T-helper 17 cell (primary cell): ENCODE measurements at places on chromosomes 1 and 21. TPM values are rescaled to one million over a fixed set of nuclear protein-coding genes. Genes with fewer than 3 reads are reported as not detected.

GRCh38 chr1:147752511-147752910 is 7.9 kb downstream of the GJA5 start:
- peaks cover 7% of the 10 kb centered on the region for H3K4me1 ChIP-seq
- no peak overlapping the region for H3K27ac ChIP-seq
- H3K27me3 ChIP-seq = peaks cover 4% of the 10 kb centered on the region
- no peak overlapping the region for H3K4me3 ChIP-seq
- H3K36me3 ChIP-seq = no peaks in the 10 kb centered on the region
- no peak for DNase-seq

- H3K27ac ChIP-seq = no peak overlapping the region
- no peak for DNase-seq
- H3K36me3 ChIP-seq = peaks cover 4% of the 10 kb centered on the region
- H3K4me1 ChIP-seq = peaks cover 10% of the 10 kb centered on the region
- no peak overlapping the region for H3K4me3 ChIP-seq
These were observed 43.5 kb downstream of the MAST2 start for GRCh38 chr1:45846931-45847330.

DNA sequence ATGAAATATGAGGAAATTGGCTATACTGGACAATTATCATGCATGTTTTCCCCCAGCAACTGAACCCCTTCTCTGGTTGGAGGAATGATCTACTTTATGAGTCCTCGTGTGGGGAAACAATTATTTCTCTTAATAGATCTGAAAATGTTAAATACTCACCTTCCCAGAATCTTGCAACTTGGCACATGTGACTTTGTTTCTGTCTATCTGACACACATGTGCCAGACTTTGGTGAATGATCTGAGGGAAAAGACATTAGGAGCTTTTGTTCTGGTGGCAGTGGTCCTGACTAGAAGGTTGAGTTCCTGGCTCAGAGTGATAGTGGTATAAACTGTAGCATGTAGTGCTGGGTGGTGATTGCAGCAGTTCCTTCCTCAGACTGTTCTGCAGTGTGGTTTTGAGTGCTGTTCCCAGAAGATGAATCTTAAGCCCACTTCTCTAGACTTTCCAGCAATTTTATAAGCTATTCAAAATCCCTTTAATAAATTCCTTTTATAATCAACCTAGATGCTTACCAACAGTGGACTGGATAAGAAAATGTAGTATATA is 59.3 kb upstream of the B3GALNT2 start:
- peaks cover 17% of the 10 kb centered on the region for H3K27me3 ChIP-seq
- no peak for DNase-seq
- no peaks in the 10 kb centered on the region for H3K36me3 ChIP-seq
- H3K4me1 ChIP-seq = peaks cover 7% of the 10 kb centered on the region
- no peak overlapping the region for H3K27ac ChIP-seq

DNA sequence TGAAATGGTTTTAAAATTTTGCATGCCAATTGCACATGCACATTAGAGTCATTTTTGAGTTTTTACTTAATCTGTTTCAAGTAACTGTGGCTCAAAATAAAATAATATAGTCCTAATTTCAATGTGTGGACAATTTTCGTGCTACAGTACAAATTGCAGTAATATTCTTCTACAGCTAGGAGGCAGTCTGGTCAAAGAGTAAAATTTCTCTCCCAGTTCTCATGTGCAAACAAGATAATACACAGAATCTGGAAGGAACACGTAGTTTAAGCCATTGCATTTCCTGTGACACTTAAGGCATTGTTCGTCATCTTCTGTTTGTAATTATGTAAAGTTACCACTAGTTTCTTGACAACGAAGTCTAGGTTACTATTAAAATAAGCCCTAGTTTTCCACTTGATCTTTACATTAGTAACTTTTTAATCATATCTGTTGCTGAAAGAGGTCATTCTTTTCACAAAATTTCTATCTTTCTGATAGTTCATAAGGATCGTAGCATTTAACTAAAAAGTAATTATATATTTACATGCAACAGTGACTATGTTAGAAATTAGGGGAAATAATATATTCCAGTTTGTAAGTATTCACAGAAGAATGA is 28.9 kb downstream of the ODR4 start:
- peak overlapping the region; percentile 16 for H3K27ac ChIP-seq
- no peak overlapping the region for H3K4me3 ChIP-seq
- H3K4me1 ChIP-seq = peaks cover 5% of the 10 kb centered on the region
- DNase-seq = no peak
- H3K36me3 ChIP-seq = peaks cover 13% of the 10 kb centered on the region

- peaks cover 4% of the 10 kb centered on the region for H3K4me1 ChIP-seq
- no peak for DNase-seq
- peaks cover 4% of the 10 kb centered on the region for H3K27me3 ChIP-seq
- H3K27ac ChIP-seq = no peak overlapping the region
- H3K36me3 ChIP-seq = no peaks in the 10 kb centered on the region
These were observed 65.7 kb downstream of the ST6GALNAC3 start for GRCh38 chr1:76140227-76140626.

- H3K27me3 ChIP-seq = peaks cover 13% of the 10 kb centered on the region
- H3K4me1 ChIP-seq = no peaks in the 10 kb centered on the region
- no peaks in the 10 kb centered on the region for H3K36me3 ChIP-seq
- DNase-seq = no peak
These were observed 14.6 kb downstream of the RIPK4 start for GRCh38 chr21:41752231-41752681.

ATAD3C gene
- total RNA-seq = 0.13 TPM

SLFNL1 gene
- total RNA-seq = 0.18 TPM
